ENCODE measurements at places on chromosomes 5 and 9.

DNA sequence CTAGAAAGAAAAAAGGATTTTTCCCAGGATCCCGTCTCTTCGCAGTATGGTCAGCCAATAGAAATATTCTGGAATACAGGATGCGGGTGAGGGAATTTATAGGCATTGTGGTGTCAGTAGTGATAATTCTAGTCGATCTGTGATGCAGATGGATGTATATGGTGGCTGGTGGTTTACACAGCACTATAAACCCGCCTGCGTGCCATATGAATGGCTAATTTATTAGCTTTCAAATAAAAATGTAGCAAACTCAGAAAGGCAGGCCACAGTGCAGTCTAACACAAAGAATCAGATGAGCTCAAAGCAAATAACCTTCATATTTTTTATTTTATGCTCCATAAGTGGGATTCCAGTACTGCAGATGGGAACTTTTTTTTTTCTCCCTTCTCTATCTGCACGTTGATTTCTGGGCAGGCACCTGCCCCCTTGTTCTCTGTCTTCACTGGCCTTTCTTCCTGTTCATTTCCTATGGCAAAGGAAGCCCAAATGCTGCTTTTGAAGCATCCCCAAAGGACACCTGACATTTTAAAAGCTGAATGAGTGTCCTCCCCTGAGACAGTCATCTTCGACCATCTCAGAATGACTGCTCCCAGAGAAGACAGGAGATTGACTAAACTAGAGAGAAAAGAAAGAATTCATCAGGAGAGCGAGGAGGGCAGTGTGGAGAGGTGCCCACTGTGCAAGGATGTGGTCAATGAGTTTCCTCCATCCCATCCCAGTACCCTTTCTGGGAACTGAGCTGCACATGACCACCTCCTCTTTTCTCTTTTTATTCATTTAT, 52.1 kb downstream of the SEMA6A start:
- DNase-seq, result no peak

DNA sequence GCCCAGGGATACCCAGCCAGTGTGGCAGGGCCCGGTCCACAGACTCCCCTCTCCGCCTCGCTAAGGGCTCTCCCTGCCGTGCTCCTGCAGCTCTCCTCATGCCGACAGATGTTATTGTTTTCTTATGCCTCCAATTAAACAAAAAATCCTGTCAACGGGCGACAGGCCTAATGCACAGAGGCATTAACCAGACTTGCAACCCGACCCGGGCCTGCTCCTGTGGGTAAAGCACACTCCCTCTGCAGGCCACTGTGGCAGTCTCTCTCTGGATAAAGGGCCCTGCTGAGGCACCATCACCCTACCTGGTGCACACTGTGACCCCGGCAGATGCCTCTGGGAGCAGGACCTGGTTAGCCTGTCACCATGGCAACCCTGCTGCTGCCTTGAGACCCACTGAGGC, 27.5 kb upstream of the HAND1 start:
- DNase-seq, result no peak

DNA sequence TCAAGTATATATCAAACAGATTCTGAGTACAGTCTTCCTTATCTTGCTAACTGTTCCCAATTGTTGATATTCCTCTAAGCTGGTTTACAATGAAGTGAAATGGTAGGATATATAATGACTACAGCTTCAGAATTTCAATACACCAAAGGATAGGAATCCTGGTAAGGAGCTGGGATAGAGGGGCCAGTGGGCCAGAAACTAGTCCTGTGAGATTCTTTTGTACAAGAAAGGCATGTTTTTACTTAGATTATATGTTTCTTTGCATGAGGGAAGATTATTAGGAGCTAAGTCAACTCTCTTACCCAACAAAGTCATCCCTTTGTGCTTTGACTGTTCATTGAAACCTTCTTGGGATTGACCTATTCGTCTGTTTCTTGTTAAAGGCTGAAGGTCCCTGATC, 435.7 kb downstream of the PLK2 start:
- DNase-seq, result no peak

GRCh38 chr9:3007326-3007725, 163.4 kb upstream of the PUM3 start:
- no peak for DNase-seq

DNA sequence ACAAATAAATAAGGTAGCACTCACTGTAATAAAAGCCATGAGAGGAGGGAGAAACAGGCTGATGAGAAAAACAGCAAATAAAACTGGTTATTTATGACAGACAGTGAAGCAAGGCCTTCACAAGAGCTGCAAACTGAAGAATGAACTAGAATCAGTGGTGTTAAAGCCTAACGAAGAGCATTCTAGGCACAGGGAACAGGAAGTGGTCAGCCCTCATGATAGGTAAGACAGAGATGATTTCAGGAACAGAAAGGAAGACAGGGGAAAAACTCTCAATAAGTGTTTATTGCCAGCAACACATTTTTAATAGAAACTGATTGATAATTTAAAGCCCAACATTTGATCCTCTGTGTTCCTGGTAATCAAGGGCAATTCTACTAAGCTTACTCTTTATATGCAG, 124.5 kb downstream of the EDIL3 start:
- no peak for DNase-seq

DNA sequence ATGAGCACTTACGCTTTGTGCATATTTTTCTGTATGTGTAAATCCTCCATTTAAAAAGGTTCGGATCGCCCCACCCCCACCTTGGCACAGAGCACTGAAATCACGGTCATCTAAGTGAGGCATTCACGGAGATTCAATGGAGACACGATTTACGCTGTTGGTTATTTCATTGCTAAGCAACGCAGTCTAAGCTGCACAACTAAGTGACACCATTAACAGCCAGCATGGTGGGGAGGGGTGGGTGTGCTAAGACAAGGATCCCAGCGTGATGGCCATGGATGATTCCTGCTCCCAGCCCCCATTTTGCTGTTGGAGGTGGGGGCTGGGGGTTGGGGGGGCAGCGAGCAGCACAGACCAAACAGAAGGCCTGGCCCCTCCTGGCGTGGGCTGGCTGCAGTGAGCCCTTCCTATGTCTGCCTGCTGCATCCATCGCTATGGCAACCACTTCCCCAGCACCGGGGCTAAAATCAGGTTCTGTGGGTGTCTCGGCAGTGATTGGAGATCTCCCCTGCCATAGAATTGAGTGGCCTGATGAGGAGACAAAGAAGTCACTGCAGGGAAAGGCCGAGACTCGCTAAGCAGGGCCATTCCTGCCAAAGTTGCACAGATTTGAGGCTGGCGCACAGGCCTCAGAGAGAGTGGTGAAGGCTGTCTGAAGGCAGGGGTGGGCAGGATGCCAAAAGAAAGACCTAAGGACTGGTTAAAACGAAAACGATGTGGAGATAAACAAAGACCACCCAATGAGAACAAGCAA, 14.3 kb upstream of the MARCHF6 start:
- DNase-seq, result no peak

- peak; percentile 46 for DNase-seq
Observed at GRCh38 chr5:53322257-53322656, 158.2 kb upstream of the FST start.

- DNase-seq, result peak; percentile 95
Observed at GRCh38 chr9:127049044-127049443, 73.4 kb downstream of the ANGPTL2 start.

GRCh38 chr9:347667-348292, 133.1 kb downstream of the DOCK8 start:
- DNase-seq, result peak; percentile 48

DNA sequence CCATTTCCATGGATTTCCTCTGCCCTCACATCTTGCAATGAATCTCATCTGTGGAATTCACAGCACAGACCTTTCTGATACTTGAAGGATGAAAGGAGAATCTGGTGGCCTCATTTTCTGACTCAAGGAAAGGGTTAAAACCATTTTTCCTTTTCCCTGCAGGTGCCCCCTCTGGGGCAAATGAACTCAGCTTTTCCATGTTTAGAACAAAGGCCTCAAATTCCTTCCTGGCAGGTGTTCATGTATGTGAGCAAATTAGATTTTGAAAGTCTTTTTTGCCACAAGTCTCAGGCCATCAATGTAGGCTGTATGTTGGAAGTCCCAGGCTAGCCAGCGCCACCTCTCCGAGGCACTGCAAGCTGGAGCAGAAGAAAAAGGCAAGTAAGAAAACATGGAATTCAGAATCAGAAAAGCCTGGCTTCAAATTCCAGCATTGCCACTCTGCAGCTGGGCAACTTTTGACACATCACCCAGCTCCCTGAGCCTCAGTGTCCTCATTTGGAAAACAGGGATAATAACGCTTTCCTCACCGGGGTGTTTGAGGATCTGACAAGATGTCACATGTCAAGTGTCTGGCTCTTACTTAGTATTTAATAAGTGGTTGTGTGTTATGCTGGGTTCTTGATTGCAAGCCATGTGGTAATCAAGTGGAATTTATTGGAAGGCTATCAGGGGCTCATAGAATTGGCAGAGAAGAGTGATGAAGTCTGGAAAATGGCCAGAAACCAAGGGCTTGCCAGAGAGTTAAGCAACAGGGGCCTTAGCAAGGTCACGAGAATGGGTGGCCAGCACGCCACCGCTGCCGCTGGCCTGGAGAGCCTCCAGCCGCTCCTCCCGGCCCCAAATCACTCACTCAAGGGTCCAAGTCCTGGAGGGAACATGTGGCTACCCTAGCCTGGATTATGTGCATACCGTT, 48.4 kb upstream of the SMIM23 start:
- DNase-seq, result no peak

DNA sequence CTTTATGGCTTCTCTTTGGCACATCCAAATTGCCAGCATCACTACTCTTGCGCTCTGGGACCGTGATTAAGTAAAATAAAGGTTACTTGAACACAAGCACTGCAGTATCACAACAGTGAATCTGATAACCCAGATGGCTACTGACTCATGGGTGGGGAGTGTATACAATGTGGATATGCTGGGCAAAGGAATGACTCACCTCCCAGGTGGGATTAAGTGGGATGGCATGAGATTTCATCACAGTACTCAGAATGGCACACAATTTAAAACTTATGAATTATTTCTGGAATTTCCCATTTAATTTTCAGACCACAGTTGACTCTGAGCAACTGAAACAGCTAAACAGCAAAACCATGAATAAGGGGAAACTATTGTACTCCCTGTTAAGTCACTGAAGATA, 4.3 kb downstream of the GFM2 start:
- DNase-seq, result peak; percentile 84

GRCh38 chr5:98463676-98464075, 309.8 kb upstream of the RGMB start:
- DNase-seq, result no peak

DNA sequence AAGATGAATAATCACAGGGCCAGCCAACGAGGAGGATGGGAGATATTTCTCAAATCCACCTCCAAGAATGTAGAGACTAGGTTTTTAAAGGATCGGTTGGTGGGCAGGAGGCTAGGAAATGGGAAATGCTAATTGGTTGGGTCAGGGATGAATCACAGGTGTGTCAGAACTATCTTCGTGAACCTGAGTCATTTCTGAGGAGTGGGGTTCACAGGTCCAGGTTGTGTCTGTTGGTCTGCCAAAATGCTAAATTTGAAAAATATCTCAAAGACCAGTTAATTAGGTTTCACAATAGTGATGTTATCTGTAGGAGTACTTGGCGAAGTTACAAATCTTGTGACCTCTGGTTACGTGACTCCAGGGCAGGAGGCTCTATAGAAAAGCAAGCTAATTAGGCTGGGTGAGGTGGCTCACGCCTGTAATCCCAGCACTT, 2.6 kb upstream of the PLAA start:
- DNase-seq, result no peak

GRCh38 chr5:6450319-6450833, 1.7 kb downstream of the UBE2QL1 start:
- no peak for DNase-seq

GRCh38 chr9:96163712-96164111, 138.3 kb downstream of the HSD17B3 start:
- DNase-seq, result no peak

DNA sequence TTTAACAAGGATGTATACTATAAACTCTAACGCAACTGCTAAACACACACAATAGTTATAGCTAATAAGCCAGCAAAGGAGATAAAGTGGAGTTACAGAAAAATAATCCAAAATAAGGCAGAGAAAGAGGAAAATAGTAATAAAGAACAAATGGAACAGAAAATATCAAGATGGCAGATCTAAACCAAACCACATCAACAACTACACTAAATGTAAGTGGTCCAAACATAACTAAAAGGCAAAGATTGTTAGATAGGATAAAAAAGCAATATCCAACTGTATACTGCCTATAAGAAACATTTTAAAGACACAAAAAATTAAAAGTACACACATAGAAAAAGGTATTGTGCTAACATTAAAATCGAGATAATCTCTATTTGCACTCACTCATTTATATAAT, 5.6 kb upstream of the COL23A1 start:
- no peak for DNase-seq

GRCh38 chr9:86978922-86979474, 31.7 kb upstream of the GAS1 start:
- DNase-seq, result no peak

DNA sequence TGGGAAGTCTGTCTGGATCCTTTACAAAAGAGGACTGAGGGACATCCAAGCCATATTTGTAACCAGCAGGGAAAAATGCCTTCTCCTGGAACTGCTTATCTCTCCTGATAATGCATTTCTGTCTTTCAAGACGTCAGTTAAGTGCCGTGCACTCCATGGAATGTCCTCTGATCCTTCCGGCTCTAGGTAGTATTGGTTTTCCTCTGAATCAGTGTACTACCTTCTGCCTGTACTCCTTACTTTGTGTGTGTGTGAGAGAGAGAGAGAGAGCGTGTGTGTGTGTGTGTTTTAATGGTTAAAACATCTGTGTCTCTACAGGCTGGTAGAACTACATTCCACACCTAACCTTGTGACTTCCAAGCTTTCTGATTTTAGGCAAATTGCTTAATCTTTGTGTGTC, 89.9 kb downstream of the PIP5K1B start:
- DNase-seq, result peak; percentile 4

- DNase-seq, result peak; percentile 39
Observed at GRCh38 chr5:52603778-52604554, 183.8 kb upstream of the ITGA1 start.

- no peak for DNase-seq
Observed at GRCh38 chr9:127091526-127091925, 30.9 kb downstream of the ANGPTL2 start.

DNA sequence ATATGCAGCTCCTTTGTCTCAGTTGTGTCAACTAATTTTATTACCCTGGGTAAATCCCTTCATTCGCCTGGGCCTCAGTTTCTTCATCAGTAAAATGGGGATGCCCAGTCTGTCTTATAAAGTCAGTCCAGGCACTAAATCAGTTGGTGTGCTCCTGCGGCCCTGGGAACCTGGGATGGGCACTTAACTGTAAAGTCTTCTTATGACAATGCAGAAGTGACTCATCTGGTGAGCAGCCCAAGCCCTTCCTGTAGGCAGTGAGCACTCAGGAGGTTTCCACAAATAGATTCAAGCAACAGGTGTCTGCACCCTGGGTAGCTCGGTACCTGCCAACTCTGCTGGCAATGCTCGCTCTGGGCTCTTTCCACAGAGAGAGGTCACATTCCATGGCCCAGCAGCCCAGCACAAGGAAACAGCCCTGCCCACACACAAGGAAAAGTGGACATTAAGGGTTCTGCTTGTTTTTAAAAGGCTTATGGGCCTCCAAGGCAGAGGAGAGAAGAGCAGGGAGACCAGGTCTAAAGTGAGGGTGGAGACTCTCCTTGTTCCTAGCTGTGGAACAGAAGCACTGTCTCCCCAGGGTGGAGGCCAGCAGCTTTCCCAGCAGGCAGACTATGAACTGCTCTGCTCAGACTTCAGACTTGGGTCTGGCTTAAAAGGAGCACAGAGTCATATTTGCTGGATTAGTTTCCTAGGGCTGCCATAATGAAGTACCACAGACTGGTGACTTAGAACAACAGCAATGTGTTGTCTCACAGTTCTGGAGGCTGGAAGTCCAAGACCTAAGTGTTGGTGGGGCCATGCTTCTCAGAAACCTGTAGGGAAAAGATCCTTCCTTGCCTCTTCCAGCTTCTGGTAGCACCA, 89.7 kb upstream of the ADRA1B start:
- peak; percentile 95 for DNase-seq
